ENCODE measurements at places on chromosomes 6 and 20.

DNA sequence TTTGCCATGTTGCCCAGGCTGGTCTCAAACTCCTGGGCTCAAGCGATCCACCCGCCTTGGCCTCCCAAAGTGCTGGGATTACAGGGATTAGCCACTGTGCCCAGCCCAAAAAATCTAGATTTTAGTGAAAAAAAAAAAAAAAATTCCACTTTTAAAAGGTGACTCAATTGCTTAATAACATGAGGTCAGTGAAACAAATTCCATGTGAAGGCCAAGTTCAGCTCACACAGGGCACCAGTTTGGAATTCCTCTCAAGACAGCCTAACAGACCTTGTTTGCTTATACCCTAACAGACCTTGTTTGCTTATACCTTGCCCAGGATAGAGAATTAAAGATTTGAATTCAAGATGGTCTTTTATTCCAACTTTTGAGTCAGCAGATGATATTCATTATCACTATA, 5.1 kb downstream of the RRBP1 start:
- no peak for DNase-seq

DNA sequence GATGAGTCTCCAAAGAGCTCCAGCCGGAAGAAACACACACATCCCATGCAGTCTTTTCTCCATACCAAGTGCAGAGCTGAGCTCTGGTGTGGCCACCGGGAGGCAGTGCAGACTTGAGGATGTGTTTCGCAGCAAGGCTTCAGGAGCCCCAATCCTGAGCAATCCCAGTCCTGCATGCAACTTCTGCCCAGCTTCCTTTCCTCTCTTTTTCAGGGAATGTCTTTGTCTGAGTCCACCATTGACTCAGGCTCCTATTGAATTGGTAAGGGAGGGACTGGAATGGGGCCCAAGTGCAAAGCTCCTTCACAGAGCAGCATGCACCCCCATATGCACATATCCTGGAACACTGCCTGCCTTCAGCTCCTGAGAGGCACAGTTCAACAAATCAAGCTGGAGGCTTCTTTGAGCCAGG, 50.5 kb upstream of the ASIP start:
- no peak for DNase-seq

- DNase-seq = no peak
These were observed 450.8 kb upstream of the SOX4 start for GRCh38 chr6:21142741-21143140.

DNA sequence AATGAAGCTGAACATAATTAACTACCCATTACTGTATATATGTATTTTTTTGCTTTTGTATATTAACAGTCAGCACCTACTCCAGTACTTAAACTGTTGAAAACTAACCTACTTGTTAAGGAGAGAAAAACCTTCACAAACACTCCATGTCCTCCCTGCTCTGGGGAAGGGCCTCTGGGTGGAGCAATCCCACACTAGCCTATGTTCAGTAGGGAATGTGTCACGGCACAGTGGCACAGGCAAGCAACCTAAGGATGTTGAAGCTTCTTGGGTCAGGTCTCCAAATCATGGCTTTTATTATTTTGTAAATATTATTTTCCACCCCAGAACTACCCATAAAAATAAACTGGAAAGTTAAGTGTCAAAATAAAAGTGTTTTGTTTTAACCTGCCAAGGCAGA, 5.3 kb downstream of the MAN1A1 start:
- DNase-seq = no peak

- DNase-seq = no peak
These were observed 297.8 kb upstream of the BMP2 start for GRCh38 chr20:6469695-6470094.

DNA sequence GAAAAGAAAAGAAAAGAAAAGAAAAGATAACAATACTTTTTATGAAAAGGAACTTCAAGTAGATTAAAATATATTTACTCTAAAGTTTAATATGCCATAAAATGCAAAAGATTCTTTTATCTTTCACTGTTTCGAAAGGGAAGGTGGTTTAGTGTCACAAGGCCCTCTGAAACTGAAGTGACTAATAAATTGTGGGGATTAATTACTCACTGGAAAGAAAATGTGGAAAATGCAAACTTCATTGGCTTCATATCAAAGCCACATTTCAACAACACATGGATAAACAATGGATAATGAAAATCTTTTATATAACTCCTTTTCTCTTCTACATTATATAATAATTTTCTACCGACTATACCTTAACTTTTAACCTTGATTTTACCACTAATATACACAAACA, 320.5 kb upstream of the RSPO3 start:
- no peak for DNase-seq

- DNase-seq = no peak
These were observed 43.6 kb upstream of the PHACTR3 start for GRCh38 chr20:59560588-59561227.

Data from stimulated activated CD8-positive, alpha-beta memory T cell treated with anti-CD3 and anti-CD28 coated beads, Interleukin-7, amount 100 ng/mL, for 1 hour (primary cell).